Type B pancreatic cell (in vitro differentiated cells): ENCODE measurements at places on chromosomes 16 and 17. TPM values are rescaled to one million over a fixed set of nuclear protein-coding genes. Genes with fewer than 3 reads are reported as not detected.

Gene G6PC1
- total RNA-seq = 1.5 and 2.9 TPM in 2 replicates

Gene TRIM37
- total RNA-seq = 16.4 and 25.1 TPM in 2 replicates

DNA sequence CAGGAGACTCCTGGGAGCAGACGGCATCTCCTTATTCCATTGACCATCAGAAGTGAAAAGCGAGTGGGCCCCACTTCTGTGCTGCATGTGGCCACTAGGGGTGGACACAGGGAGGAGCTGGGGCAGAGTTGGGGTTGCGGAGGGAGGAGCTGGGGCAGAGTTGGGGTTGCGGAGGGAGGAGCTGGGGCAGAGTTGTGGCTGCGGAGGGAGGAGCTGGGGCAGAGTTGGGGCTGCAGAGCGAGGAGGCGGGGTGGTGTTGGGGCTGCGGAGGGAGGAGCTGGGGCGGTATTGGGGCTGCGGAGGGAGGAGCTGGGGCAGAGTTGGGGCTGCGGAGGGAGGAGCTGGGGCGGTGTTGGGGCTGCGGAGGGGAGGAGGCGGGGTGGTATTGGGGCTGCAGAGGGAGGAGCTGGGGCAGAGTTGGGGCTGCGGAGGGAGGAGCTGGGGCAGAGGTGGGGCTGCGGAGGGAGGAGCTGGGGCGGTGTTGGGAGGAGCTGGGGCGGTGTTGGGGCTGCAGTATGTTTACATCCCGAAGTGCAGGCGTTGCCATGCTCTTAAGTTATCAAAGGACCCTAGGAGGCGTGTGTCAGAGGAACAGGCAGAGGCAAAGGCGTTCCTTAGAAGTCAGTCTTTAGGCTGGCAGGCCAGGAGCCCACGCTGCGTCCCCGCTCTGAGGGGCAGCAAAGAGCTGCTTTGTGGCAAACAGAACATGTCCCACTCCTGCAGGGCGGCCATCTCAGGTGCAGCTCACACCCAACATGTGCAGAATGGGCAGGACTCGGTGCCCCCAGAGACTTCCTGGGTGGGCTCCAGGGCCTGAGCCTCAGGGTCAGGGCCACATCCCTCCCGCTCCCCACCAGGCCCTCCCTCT lies 76.0 kb downstream of the ZNF778 start:
- H3K4me3 ChIP-seq = no peak overlapping the region
- H3K36me3 ChIP-seq = peaks cover 11% of the 10 kb centered on the region
- DNase-seq = no peak
- H3K27me3 ChIP-seq = no peaks in the 10 kb centered on the region
- H3K27ac ChIP-seq = no peak overlapping the region
- H3K4me1 ChIP-seq = peaks cover 38% of the 10 kb centered on the region

DNA sequence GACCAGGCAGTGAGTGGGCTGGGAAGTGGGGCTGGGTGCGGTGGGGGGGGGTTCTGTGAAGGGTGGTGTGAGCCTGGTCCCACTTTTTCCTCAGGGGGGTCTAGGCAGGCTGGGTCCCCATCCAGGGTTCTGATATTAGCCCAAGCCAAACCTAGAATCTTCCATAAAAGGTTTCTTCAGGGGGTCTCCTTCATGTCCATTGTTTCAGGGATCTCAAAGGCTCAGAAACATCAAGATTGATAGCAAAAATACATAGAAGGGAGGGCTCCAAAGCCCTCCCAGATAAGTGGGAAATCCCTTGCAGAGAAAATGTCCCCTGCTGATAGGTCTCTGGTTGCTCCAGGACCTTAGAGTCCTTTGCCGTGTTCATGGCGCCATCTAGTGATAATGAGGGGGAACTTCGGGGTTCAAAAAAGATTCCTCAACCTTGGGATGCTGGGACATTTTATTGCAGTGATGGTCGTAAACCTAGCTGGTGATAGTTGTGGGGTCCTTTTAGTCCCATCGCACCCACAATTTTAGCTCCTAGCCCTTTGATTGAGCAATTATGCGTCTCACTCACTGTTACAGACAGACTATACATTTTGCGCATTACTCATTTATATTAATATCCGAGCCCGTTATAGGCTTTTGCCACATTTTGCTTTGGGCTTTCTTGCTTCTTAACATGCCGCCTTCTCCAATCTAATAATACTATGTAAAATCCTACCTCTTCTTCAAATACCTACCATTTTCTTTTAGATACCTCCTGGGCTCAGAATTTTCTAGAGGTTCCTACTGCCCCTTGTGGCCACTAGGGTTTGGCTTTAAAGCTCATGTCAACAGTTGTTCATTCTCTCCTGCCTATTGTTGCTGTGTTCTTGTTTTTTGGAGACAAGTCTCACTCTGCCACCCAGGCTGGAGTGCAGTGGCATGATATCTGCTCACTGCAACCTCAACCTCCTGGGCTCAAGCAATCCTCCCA lies 35.1 kb downstream of the IGF2BP1 start:
- no peak for DNase-seq
- H3K27me3 ChIP-seq = no peaks in the 10 kb centered on the region
- H3K4me3 ChIP-seq = no peak overlapping the region
- peaks cover 23% of the 10 kb centered on the region for H3K36me3 ChIP-seq
- H3K27ac ChIP-seq = peak overlapping the region; percentile 37

GRCh38 chr17:65688307-65688706 lies 126.9 kb upstream of the AXIN2 start:
- no peak overlapping the region for H3K4me3 ChIP-seq
- H3K27ac ChIP-seq = no peak overlapping the region
- no peak for DNase-seq
- H3K4me1 ChIP-seq = peaks cover 7% of the 10 kb centered on the region
- no peaks in the 10 kb centered on the region for H3K27me3 ChIP-seq
- H3K36me3 ChIP-seq = no peaks in the 10 kb centered on the region

- H3K27ac ChIP-seq = peak overlapping the region; percentile 99
- no peak for DNase-seq
- no peak overlapping the region for H3K4me3 ChIP-seq
These were observed 26.2 kb downstream of the ABCC3 start for GRCh38 chr17:50660887-50661345.
